Forelimb muscle (tissue), 1 donor: ENCODE measurements at places on chromosomes 6 and 20.

GRCh38 chr6:91465393-91465792, 878.5 kb upstream of the MAP3K7 start:
- DNase-seq: no peak

- DNase-seq: no peak
These were observed 73.5 kb downstream of the EFHC1 start for GRCh38 chr6:52493669-52494068.

GRCh38 chr6:74170118-74170517, 474.1 kb downstream of the CD109 start:
- DNase-seq: no peak

GRCh38 chr6:115832186-115832585, 228.5 kb downstream of the FRK start:
- DNase-seq: no peak

DNA sequence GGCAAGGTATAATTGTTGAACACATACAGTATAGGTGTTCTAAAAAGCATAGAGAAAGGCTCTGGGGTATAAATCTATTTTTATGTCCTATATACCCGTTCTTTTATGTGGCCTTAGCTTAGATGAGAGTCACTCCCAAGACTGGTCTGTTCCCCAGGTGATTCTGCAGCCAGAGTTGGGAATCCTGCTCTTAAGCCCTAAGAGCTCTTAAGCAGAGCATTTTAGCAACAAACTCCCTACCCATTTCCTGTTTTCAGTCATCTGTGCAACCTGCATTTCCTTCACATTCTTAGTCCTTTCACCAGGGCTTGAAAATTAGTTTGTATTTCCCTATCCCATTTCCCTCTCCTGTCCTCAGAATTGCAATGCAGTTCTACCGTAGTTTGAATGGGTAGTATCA, 166.1 kb downstream of the HS3ST5 start:
- no peak for DNase-seq

GRCh38 chr6:149095842-149096241, 221.7 kb upstream of the TAB2 start:
- no peak for DNase-seq

- no peak for DNase-seq
These were observed 26.1 kb upstream of the DSP start for GRCh38 chr6:7515363-7515762.

GRCh38 chr6:46254331-46254730, 83.6 kb upstream of the ENPP5 start:
- no peak for DNase-seq

- no peak for DNase-seq
These were observed 206.5 kb upstream of the ZNF184 start for GRCh38 chr6:27679308-27679963.

GRCh38 chr20:20480126-20480525, 112.2 kb downstream of the INSM1 start:
- DNase-seq: no peak

DNA sequence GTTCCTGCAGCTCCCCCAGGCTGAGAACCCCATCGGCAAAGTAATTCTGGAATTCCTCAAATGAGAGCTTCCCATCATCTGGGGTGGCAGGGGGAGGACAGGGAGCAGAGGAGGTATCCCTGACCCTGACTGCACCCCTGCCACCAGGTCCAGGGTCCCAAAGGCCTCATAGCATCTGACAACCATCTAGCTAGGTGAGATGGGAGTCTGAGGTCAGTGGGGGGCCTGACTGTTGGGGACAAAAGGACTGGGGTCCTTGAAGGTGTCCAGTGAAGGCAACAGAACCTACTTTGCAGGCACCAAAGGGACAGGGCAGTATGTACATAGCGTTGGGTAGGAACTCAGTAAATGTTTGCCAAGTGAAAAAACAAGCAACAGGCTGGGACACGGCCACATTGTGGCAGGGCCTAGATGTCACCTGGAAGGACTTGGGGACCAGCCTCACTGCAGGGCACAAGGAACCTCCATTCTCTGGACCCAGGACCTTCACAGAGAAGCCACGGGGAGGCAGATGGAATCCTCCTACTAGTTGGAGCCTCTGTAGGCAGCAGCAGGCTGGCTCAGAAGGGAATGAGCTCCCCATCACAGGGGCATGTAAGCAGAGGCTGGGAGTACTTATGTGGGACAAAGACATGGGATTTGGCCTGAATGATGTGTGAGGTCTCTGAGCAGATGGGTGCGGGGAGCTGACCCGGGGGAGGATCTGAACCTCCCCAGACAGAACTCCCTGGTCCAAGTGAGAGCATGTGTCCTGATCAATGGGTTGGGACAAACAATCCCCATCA, 3.3 kb downstream of the NECAB3 start:
- no peak for DNase-seq

- DNase-seq: no peak
These were observed 9.0 kb downstream of the UQCC2 start for GRCh38 chr6:33702345-33702977.

- DNase-seq: no peak
These were observed 23.4 kb upstream of the KCNG1 start for GRCh38 chr20:51046021-51046985.

DNA sequence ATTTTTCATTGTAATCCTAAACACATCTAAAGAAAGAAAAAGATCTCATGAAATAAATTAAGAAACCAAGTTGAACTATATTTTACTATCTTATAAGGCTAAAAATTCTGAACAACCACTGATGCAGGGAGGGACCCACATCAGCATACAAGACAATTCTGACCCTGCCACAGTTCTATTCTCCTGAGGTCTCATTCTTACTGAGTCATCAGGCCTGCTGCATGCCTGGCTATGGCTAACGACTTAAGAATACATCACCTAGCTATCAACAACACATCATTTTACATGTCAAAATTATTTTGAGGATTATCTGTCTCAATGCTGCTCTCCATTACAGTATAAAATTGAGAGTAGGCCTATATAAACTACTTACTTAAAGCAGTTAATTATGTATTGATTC, 52.9 kb downstream of the FBXL4 start:
- no peak for DNase-seq

- no peak for DNase-seq
These were observed 36.7 kb downstream of the MAN1A1 start for GRCh38 chr6:119312875-119313338.

GRCh38 chr20:41145821-41146620, 8.7 kb downstream of the PLCG1 start:
- DNase-seq: no peak

DNA sequence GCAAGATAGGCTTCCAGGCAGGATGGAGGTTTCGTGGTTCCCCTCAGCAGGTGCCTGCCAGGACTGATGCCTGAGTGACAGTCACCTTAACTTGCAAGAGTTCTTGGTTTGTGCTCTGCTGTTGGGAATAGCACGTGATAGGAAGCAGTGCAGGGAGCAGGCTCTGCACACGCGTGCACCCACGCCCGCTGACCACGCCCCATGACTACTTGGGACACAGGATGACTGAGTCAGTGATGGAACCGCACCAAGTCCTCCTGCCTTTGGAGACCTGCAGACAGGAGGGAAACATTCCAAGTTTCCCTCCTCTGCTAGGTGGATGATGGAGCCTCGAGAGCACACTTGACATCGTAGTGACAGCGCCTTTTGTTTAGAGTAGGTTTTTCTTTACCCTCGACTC, 164.2 kb downstream of the DTNBP1 start:
- DNase-seq: no peak

DNA sequence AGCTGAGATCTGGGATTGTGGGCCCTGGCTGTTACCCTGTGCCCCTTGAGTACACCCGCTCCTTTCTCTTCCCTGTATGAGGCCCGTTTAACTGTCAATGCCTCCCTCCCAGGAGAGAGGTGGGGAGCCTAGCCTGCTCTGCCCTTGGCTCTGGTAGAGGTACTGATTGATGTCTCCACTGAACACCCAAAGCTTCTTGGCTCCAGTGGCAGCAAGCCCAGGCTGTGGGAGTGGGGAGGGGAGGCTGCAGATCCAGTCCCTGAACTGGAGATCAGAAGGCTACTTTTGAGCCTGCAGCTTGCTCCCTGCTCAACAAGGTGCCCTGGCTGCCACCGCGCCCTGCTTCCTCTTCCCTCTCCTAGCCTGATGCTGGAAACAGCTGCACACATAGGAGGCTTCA, 7.5 kb downstream of the LRRC73 start:
- no peak for DNase-seq

DNA sequence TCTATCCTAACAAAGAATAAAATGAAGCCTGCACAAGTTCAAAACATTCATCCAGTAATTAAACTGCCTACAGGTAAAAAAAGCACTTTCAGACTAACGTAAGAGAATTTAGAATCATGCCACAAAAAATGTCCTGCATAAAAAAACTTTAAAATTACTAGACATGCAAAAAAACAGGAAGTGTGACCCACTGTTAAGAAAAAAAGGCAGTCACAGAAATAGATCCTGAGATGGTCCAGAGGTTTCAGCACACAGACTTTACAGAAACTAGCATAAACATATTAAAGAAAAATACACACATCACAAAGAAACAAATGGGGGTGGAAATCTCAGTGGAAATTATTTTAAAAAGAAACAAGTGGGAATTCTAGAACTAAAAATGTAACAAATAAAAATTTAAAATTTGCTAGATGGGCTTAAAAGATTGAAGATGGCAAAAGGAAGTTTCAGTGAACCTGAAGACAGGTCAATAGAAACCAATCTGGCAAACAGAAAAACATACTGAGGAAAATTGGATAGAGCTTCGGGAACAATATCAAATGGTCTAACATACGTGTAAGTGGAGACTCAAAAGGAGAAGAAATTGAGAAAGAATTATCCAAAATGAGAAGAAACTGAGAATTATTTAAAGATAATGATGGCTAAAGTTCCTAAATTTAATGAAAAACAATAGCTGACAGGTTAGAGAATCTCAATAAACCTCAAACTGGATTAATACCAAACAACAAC, 3.4 kb upstream of the ZNF133 start:
- no peak for DNase-seq

- DNase-seq: no peak
These were observed 172.8 kb downstream of the KLHL32 start for GRCh38 chr6:97097068-97098047.

- DNase-seq: no peak
These were observed 166.8 kb downstream of the BCAS1 start for GRCh38 chr20:53903652-53903987.

DNA sequence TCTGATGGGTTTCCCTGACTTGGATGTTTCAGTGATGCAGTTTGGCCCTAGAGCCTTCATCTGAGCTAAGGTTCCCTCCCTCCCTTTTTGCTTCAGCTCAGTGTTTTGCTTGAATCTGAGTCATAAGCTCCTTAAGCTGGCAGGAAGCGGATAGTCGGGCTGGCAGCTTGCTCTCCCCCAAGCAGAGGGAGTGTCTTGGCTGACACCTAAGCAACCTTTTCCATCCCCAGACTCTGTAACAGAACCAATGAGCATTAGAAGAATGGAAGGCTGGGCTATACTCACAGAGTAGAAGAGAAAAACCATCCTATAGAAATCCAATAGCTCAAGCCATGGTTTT, 98.3 kb downstream of the HAO1 start:
- DNase-seq: peak; percentile 16

- DNase-seq: no peak
These were observed 7.8 kb downstream of the IL22RA2 start for GRCh38 chr6:137165375-137166246.

DNA sequence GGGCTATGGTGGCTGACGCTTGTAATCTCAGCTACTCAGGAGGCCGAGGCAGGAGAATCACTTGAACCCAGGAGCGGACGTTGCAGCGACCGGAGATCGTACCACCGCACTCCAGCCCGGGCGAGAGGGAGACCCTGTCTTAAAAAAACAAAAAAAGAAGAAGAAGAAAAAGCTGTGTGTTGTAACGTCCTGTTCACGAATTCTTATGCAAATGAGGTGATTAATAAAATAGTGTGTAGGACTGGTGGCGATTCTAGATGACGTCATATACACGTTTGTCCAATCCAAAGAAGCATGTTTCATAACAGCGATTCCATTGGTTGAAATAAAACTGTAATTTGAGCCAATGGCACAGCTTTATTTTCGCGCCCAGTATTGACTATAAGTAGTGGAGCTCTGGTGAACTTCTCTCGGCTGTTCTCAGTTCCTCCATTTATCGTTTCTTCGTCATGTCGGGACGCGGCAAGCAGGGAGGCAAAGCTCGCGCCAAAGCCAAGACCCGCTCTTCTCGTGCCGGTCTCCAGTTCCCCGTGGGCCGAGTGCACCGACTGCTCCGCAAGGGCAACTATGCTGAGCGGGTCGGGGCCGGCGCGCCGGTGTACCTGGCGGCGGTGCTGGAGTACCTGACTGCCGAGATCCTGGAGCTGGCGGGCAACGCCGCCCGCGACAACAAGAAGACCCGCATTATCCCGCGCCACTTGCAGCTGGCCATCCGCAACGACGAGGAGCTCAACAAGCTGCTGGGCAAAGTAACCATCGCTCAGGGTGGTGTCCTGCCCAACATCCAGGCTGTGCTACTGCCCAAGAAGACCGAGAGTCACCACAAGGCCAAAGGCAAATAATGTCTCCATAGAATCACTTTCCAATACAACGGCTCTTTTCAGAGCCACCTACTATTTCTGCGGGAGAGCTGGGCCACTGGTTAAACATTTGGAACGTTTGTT, 47.0 kb downstream of the OR2B2 start:
- DNase-seq: peak; percentile 99

DNA sequence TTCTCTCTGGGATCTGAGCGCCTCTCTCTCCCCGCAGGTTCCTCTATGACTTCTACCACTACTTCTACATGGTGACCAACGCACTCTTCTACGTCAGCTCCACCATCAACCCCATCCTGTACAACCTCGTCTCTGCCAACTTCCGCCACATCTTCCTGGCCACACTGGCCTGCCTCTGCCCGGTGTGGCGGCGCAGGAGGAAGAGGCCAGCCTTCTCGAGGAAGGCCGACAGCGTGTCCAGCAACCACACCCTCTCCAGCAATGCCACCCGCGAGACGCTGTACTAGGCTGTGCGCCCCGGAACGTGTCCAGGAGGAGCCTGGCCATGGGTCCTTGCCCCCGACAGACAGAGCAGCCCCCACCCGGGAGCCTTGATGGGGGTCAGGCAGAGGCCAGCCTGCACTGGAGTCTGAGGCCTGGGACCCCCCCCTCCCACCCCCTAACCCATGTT, 36.3 kb upstream of the MRGBP start:
- no peak for DNase-seq

DNA sequence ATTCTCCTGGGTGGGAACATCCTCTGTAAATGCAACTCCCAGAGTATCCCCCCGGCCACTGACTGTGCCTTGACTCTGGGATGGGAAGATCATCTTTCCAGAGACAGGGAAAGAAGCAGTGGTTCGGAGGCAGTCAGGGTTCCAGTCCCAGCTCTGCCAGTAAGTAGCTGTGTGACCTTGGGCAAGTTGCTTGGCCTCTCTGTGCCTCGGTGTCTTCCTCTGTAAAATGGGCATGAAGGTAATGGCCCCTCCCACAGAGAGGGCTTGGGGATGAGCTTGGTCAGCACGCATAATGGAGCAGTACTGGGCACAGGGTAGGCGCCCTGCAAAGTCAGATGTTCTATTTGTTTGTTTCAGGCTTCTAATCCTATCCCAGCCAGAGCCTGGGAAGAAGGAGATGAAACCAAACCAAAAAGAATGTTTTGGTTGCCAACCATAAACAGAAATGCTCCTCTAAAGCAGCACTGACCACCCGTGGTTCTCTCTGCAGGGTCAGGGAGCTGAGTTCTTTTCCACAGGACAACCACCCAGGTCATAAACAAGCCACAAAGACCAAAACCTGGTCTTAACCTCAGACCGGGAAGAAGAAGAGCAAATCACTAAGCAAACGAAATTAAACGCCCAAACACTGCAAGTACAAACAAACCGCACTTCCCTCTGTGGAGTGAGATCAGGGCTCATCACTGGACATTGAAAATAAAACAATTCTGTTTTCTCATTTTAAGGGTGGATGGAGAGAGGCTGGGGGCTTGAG, 381.0 kb upstream of the SULF2 start:
- DNase-seq: no peak
